ENCODE measurements at places on chromosomes 11 and 22.

DNA sequence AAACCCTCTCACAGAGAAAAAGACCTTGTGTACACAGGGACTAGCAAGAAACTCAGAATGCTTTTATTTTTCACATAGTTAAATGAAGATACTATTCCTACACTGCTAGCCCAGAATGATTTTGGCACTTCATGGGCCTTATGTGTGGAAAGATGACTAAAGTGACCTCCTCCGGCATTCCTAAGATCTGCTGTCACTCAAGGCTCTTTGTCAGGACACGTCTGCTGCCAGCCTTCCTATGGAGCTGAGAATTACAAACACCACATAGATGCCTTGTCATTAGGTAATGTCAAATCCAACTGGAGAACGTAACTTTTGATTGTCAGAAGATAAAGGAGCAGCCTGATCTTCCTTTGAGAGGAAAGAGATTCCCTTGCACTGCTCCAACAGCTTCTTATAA, 249.1 kb downstream of the FAT3 start:
- DNase-seq: no peak

DNA sequence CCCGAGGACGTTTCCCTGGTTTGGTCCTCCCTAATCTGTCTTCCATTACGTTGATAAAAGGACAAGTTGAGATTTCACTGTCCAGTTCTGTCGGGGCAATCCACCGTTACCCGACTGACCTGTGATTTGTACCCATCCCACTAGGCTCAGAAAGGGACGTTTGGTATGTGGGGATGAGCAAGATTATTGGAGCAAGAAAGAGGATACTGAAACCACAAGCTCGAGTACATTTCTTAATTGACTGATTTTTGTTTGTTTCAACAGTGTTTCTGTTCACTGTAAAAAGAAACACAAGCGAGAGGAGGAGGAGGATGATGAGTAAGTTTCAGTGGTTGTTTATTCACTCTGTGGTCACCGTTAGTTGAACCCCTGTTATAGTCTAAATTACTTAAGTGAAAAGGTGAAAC, 969 bp downstream of the CCDC117 start:
- DNase-seq: no peak

- no peak for DNase-seq
These were observed 16.9 kb downstream of the TSPAN4 start for GRCh38 chr11:859394-860131.

- DNase-seq: no peak
These were observed 127.1 kb downstream of the KCNQ1OT1 start for GRCh38 chr11:2572491-2573239.

GRCh38 chr11:861105-861479, 18.4 kb downstream of the TSPAN4 start:
- no peak for DNase-seq

- DNase-seq: no peak
These were observed 4.3 kb downstream of the SIAE start for GRCh38 chr11:124669193-124669592.

- no peak for DNase-seq
These were observed 62.7 kb downstream of the LDLRAD3 start for GRCh38 chr11:36006556-36006955.

GRCh38 chr11:3736816-3737215, 60.5 kb downstream of the NUP98 start:
- no peak for DNase-seq

DNA sequence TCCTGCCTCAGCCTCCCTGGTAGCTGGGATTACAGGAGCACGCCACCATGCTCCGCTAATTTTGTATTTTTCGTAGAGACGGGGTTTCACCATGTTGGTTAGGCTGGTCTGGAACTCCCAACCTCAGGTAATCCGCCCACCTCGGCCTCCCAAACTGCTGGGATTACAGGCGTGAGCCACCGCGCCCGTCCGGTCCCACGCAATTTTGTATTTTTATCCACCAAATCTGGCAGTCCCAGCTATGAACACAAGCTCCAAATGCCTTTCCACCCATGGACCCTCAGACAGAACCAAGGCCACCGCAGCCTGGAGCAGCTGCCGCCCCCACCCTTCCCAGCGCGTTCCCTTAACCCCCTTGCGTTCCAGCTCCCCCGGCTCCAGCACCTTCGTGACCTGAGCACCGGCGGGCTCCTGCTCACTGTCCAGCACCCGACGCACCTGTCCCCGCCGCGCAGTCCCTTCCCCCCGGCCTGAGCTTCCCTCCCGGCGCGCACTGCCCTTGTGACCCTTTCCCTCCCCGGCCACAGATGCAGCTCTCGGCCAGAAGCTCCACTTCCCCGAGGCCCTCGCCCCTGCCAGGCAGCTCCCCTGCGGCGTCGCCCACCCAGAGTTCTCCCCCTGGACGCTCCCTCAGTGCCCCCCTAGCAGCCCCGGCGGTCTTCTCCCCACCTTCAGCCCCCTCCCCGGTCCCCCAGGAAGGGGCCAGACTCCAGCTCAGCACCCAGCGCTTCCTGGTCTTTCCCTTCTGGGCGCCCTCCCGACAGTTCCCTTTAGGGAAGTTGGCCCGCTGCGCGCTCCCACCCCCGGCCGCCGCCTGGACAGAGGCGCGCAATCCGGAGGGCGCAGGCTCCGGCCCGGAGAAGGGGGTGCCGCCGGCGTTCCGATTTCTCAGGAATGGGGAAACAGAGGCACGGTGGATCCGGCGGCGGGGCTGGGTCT, 5.6 kb upstream of the ZBED4 start:
- DNase-seq: no peak

GRCh38 chr11:4465407-4465806, 16.3 kb downstream of the OR52K2 start:
- no peak for DNase-seq

DNA sequence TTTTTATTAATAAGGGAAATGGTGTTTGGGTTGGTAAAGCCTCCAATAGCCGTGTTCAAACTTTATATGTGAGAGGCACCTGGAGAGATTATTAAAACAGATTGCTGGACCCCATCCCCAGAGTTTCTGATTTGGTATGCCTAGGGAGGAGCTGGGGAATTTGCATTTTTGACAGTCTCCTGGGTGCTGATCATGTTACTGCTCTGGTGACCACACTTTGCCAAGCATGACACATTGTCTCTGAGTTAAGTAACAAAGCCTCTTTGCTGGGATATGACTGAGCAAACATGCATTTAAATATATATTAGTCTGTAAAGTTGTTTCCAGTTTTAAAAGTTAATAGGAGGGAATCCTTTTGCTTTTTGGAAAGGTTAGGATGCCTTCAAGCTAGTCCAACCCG, 140.4 kb downstream of the NAV2 start:
- DNase-seq: no peak

- no peak for DNase-seq
These were observed 36.2 kb downstream of the EP300 start for GRCh38 chr22:41128606-41129005.

DNA sequence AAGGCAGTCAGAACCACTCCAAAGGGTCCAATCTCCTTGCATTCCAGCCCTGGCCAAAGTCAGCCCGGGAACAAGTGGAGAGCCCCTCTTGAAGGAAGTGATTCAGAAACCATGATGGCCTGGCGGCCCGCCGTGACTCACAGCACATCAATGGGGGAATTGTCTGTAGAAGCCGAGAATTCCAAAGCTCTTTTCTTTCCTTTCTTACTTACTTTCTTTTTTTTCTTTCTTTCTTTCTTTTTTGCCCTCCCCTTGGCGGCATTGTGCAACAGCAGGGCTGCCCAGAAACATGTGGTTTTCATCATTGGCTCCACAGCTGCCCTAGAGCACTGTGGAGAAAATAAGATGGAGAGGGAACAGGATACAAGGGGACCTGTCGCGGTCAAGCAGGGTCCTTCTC, 140.2 kb upstream of the TIMP3 start:
- DNase-seq: peak; percentile 5

GRCh38 chr11:84319863-84320262, 1033.7 kb upstream of the CCDC90B start:
- no peak for DNase-seq

- DNase-seq: no peak
These were observed 39.3 kb upstream of the APLNR start for GRCh38 chr11:57276169-57276970.

- DNase-seq: no peak
These were observed 32.9 kb upstream of the FLI1 start for GRCh38 chr11:128660947-128661346.

Data from neuronal stem cell (in vitro differentiated cells).